ENCODE measurements at places on chromosomes 7 and 10.

- no peak for DNase-seq
Measured at GRCh38 chr7:102068846-102069245, 217.8 kb upstream of the SH2B2 start.

DNA sequence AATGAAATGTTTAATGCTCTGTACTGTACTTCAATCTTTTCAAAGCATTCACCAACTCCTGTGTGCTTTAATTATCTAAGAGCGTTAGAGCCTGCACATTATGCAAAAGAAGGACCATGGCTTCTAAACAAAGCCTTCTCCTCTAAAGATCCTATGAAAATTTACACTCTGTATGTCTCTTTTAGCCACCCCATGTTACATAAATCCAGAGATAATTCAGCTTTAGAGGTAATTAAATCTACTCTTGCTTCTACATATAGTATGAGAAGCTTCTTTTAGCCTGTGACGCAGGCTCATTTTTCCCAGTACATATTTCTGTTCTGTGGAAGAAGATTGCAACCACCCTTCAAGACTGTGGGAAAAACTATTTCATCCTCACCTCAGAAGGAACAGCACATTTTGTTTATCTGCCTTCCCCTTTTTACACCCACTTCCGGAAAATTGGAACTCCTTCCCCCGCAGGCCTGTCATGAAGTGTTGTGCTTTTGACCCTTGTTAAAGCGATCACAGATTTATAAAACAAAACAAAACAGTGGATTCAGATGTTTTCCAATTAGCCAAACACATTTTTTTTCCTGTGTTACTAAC is 8.1 kb upstream of the TAS2R16 start:
- DNase-seq: no peak

- peak; percentile 83 for DNase-seq
Measured at GRCh38 chr7:107564553-107565298, 955 bp downstream of the DUS4L start.

- DNase-seq: no peak
Measured at GRCh38 chr10:20903635-20904390, 6.7 kb upstream of the NEBL start.

DNA sequence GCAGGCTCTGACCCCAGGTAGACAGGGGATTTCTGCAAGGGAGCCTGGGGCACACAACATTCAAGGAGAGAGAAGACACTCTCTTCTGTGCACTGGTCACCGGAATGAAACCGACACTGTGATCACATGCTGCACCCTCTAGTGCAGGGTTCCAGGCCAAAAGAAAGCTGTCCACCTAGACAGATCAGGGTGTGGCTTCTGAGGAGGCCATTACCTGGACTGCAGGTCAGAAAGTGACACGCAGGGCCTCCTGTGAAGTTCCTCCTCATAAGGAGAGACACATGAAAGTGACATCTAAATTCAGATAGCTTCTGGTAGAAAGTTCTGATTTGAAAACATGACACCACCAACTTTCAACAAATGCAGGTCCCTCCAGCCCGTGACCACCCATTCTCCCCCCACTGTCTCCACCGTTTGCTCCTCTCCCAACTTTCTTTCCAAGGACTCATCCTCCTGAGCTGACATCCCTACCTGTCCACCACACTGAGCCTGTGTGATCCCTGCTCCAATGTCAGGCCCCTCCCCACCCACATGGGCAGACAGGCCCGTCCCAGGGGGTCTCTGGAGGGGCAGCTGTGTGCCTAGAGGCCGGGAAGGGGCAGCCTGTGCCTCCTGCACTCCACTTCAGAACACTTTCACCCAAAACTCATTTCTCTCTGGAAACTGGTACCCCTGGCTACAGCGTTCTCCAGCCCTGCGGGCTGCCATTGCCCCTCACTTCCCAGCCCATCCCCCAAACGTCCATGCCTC is 198.0 kb downstream of the TNS3 start:
- DNase-seq: no peak

DNA sequence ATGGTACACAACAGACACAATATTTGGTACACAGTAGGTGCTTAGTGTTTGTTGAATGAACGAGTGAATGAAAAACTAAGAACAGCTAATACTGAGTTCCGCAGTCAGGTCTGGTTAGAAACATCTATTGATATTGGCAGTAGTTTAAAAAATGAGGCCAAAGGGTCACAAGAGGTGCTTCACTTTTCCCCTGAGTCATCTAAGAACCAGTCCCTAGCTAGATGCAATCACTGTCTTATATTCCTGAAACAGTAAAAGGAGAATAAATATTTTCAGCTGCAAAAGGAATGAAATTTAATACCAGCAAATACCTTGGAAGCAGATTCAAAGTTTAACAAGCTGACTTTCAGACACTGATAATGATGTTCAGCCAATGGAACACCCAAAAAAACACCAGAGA is 54.5 kb downstream of the SCRN1 start:
- no peak for DNase-seq

Measured in AG10803 (cell line).